ENCODE measurements at places on chromosomes 7 and 10.

- no peak for DNase-seq
Observed at GRCh38 chr7:80134536-80135308, at the start of gene GNAI1. Gene GNAI1, plus strand, starts transcription at chr7:80134831. Its CDS starts 330 bp downstream, at chr7:80135161.

DNA sequence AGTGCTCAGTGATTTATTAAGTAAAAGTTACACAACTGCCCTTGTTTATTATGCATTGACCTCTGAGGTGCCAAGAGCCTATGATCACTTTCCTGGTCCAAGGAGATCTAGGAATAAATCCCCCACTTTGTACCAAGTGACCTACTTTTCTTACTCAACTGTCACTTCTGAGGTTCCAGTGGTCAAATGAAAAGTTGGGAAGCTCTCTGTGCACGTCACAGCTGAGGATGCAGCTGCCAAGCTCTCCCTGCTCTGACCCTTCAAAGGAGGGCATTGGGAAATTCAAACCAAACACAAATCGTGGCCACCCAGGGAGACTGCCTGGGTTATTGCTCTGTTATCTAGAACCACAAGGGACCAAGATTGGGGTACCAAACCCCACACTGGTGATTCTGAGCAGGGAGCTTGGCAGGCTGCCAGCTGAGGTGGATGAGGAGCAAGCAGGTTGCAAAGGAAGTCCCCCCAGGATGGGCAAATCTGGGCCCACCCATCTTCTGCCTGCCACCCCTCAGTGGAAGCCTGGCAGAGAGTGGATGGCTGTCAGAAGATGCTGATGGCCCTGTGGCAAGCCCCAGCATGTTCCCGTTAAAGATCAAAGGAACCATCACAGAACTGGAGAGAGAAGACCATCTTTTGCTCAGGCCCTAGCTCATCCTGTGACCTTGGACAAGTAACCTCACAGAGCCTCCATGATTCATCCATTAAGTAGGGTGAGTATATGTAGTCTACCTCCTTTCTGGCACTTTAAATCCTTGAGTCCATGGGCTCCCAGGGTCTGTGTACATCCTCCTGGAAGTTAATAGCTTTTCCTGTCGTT lies 106.8 kb downstream of the PPP1R3C start:
- DNase-seq, result no peak

GRCh38 chr7:132343199-132343598 lies 233.1 kb downstream of the PLXNA4 start:
- no peak for DNase-seq

- DNase-seq, result no peak
Observed at GRCh38 chr10:29309465-29309864, 20.6 kb downstream of the LYZL1 start.

DNA sequence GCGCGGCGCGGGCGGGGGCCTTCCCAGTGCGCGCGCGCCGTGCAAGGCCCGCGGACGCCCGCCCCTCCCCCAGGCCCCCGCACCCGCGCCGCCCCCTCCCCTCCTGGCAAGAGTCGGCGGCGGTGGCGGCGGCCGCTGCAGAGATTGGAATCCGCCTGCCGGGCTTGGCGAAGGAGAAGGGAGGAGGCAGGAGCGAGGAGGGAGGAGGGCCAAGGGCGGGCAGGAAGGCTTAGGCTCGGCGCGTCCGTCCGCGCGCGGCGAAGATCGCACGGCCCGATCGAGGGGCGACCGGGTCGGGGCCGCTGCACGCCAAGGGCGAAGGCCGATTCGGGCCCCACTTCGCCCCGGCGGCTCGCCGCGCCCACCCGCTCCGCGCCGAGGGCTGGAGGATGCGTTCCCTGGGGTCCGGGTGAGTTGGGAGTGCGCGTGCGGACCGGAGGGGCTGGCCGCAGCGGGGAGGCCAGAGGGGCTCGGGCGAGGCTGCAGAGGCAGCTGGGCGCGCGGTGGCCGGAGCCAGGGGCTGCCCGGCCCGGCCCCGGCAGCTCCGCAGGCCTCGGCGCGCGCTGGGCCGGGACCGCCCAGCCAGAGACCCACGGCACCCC lies at the start of gene BMPR1A:
Gene BMPR1A, plus strand, starts transcription at position 109 of the 602 bp plus-strand sequence. CDS start 119,400 bp downstream, outside the sequence.
- DNase-seq, result no peak
